NCI-H460 (cell line): ENCODE measurements at places on chromosomes 7 and 10. TPM values are rescaled to one million over a fixed set of nuclear protein-coding genes. Genes with fewer than 3 reads are reported as not detected.

Gene TAS2R5
- total RNA-seq = 0.50 and 0.66 TPM in 2 replicates

Gene KNDC1
- 0.09 and 1.1 TPM in 2 replicates for total RNA-seq

Gene PAPSS2
- 209 and 218 TPM in 2 replicates for total RNA-seq

Gene AKR1C4
- not detected in 2 replicates for total RNA-seq

Gene TRPV6
- not detected in 2 replicates for total RNA-seq

Gene ZNF485
- 6.9 and 8.6 TPM in 2 replicates for total RNA-seq

Gene IGFBP3
- 336 and 359 TPM in 2 replicates for total RNA-seq

Gene AS3MT
- total RNA-seq = 2.3 and 2.5 TPM in 2 replicates

Gene IL6
- 207 and 227 TPM in 2 replicates for total RNA-seq

Gene ALKBH4
- 8.5 and 9.5 TPM in 2 replicates for total RNA-seq

Gene KIAA1549
- total RNA-seq = 6.3 and 7.5 TPM in 2 replicates

Gene DGKB
- 0.02 TPM in 1 of 2 replicates, not detected in the other for total RNA-seq

Gene TLX1
- total RNA-seq = not detected in 2 replicates

Gene OR2A1
- total RNA-seq = not detected in 2 replicates

Gene ITGB8
- total RNA-seq = 15.6 and 18.5 TPM in 2 replicates

Gene HECW1
- total RNA-seq = 21.6 and 24.7 TPM in 2 replicates

Gene ANKRD22
- total RNA-seq = 0.17 TPM in 1 of 2 replicates, not detected in the other

Gene ZNF786
- 4.5 and 5.0 TPM in 2 replicates for total RNA-seq

Gene BLOC1S2
- 82.3 and 85.3 TPM in 2 replicates for total RNA-seq

Gene GPRIN2
- not detected in 2 replicates for total RNA-seq

Gene MSMB
- not detected in 2 replicates for total RNA-seq

Gene CHRM2
- total RNA-seq = not detected in 2 replicates

Gene TMEM236
- total RNA-seq = 0.10 and 0.17 TPM in 2 replicates

Gene SPDYE2
- not detected in 2 replicates for total RNA-seq

Gene LARP4B
- total RNA-seq = 28.1 and 31.1 TPM in 2 replicates

Gene ATG9B
- total RNA-seq = 0.25 TPM in 1 of 2 replicates, not detected in the other

Gene DRGX
- total RNA-seq = not detected in 2 replicates

Gene PSD
- total RNA-seq = 0.29 and 0.32 TPM in 2 replicates

Gene CPED1
- 14.8 and 17.0 TPM in 2 replicates for total RNA-seq

Gene HMX3
- total RNA-seq = 3.9 and 5.3 TPM in 2 replicates

Gene BEND7
- 11.6 and 12.4 TPM in 2 replicates for total RNA-seq

Gene SLIT1
- 0.27 TPM in 1 of 2 replicates, not detected in the other for total RNA-seq

Gene SEMA3C
- 8.2 and 9.2 TPM in 2 replicates for total RNA-seq

Gene CLIP2
- total RNA-seq = 33.2 and 35.1 TPM in 2 replicates

Gene RSPH10B2
- 0.05 TPM in 1 of 2 replicates, not detected in the other for total RNA-seq

Gene WNT8B
- 0.10 TPM in 1 of 2 replicates, not detected in the other for total RNA-seq

Gene C10orf67
- 0.09 TPM in 1 of 2 replicates, not detected in the other for total RNA-seq

Gene SPDYE11
- 0.54 and 0.55 TPM in 2 replicates for total RNA-seq

Gene OGDHL
- 0.09 and 0.30 TPM in 2 replicates for total RNA-seq

Gene LIPJ
- total RNA-seq = not detected in 2 replicates

Gene ABCF2
- 70.0 and 73.6 TPM in 2 replicates for total RNA-seq

Gene GPR15LG
- not detected in 2 replicates for total RNA-seq

Gene SFTPD
- total RNA-seq = not detected in 2 replicates

Gene CFAP43
- 0.22 TPM in 1 of 2 replicates, not detected in the other for total RNA-seq

Gene ZNF800
- 20.3 and 21.4 TPM in 2 replicates for total RNA-seq

Gene XRCC2
- total RNA-seq = 9.4 and 12.3 TPM in 2 replicates

Gene FXYD4
- 0.50 and 1.8 TPM in 2 replicates for total RNA-seq

Gene PPP1R3A
- not detected in 2 replicates for total RNA-seq

Gene PITX3
- 0.27 TPM in 1 of 2 replicates, not detected in the other for total RNA-seq

Gene CALML5
- not detected in 2 replicates for total RNA-seq

Gene OR6B1
- total RNA-seq = not detected in 2 replicates

Gene PTPN20
- 18.1 and 21.1 TPM in 2 replicates for total RNA-seq

Gene ITGB1
- total RNA-seq = 611 and 693 TPM in 2 replicates

Gene HHEX
- total RNA-seq = 21.6 and 23.5 TPM in 2 replicates

Gene RBP3
- not detected in 2 replicates for total RNA-seq

Gene GATA3
- total RNA-seq = 0.12 and 0.23 TPM in 2 replicates

Gene GPR85
- total RNA-seq = 0.09 TPM in 1 of 2 replicates, not detected in the other

Gene BTBD16
- 0.43 and 0.45 TPM in 2 replicates for total RNA-seq

Gene DDC
- not detected in 2 replicates for total RNA-seq

Gene CDK6
- total RNA-seq = 73.8 and 82.0 TPM in 2 replicates
